Activated CD4-positive, CD25-positive, alpha-beta regulatory T cell treated with anti-CD3 and anti-CD28 coated beads, Interleukin-2, amount 50 U/mL, for 24 hours (primary cell): ENCODE measurements at places on chromosomes 3 and 15.

DNA sequence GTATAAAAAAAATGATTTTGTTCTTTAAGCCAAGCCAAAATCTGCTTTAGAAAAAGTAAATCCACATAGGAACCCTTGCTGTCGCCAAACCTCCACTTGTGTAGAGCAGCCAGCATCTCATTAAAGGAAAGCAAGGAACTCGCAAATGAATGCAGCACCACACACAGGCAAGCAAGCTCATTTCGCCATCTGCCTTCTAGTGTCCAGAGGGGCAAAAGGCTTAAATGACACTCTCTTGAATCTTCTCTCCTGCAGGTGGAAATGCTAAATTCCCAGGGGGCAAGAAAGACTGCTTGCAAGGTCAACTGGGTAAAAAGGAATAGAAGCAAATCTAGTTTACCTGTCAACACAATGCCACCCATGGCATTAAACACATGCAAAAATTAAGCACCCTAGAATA is 2.4 kb downstream of the MB21D2 start:
- no peak for ATAC-seq

GRCh38 chr3:31421314-31422048 is 111.2 kb upstream of the STT3B start:
- ATAC-seq, result no peak

DNA sequence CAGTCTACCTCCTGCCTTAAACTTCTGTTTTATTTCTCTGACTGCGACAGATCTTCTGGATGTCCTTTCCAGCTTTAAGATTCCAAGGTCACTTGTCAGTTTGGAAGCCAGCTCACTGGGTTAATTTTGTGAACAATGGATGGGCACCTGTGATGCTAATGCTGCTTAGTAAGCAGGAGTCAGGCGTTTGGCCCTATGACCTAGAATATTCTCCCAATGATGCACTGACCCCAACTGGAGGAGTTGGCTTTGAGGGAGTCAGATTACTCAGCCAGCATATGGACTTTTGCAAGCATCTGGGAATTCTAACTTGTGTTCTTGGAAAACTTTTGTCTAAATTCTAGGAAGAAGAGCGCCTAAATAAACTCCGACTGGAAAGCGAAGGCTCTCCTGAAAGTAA is 28.1 kb downstream of the HACD3 start:
- no peak for ATAC-seq

GRCh38 chr3:10468613-10469354 is 36.6 kb downstream of the ATP2B2 start:
- no peak for ATAC-seq

DNA sequence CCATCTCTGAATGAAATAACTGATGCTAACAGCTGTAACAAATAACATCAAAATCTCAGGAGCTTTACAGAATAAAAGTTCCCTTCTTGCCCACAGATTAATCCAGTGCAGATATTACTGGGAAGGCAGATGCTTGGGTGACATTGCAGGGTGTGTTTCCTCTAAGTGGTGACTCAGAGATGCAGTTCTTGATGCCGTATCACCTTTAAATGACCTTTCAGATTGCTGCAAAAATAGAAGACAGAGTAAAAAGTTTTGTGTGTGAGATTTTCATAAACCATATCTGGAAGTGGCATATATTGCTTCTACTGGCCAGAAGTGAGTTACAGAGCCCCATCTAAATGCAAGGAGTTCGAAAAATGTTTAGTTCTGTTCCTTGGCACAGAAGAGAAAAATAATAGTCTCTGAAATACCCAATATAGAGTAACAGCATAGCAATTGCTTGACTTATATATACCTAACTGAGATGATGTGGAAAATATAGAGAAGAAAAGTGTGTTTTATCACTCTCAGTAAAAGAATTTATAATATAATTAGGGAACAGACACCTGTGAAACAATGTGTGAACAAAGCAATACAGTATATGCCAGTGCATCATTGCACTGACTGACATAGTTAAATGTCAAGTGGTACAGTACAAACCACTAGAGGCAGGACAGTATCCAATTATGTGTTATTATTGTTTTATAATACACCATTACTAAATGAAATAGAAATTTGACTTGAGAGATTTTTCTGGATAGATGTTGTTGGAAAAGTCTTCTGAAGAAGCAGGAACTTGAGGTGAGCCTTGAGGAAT is 430.7 kb upstream of the CBLB start:
- peak; percentile 64 for ATAC-seq

DNA sequence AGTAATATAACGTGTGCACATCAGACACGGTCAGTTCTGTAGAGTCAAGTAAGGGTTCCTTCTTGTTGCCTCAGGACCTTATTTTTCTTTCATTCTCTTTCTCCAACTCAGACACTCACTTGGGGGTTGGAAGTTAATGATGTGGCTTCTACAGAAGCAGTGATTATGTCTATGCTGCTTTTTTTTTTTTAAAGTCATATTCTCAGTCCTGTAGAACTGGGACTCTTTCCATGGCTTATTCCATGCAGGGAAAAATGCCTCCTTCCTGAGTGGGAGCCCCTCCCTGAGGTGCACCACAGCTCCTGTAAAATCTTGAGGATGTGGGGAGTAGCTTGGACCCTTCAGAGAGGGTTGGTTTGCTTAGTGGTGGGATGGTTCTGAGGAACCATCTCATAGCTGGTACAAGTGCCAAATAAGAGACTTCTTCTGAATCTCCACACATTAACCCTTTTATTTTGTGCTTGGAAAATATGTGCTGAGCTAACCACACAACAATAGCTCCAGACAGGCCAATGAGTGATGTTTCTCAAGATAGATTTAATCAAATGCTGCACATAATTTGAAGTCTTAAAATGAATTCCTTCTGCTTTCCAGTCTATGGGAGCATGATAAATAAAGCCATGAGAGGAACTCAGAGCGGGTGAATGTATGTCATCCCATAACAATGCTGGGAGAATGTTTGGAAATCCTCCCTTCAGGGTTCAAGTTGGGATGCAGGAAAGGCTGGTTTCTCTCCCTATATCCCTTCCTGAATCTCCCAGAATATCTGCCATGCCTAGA is 23.3 kb upstream of the FSTL1 start:
- ATAC-seq, result no peak

GRCh38 chr15:90545095-90545494 is 15.4 kb downstream of the CRTC3 start:
- ATAC-seq, result peak; percentile 72

- ATAC-seq, result no peak
These were observed 51.4 kb downstream of the NCEH1 start for GRCh38 chr3:172659246-172660002.

- no peak for ATAC-seq
These were observed 283.8 kb downstream of the RAP2B start for GRCh38 chr3:153445817-153446216.

- ATAC-seq, result no peak
These were observed 277.9 kb upstream of the LMCD1 start for GRCh38 chr3:8223766-8224165.

DNA sequence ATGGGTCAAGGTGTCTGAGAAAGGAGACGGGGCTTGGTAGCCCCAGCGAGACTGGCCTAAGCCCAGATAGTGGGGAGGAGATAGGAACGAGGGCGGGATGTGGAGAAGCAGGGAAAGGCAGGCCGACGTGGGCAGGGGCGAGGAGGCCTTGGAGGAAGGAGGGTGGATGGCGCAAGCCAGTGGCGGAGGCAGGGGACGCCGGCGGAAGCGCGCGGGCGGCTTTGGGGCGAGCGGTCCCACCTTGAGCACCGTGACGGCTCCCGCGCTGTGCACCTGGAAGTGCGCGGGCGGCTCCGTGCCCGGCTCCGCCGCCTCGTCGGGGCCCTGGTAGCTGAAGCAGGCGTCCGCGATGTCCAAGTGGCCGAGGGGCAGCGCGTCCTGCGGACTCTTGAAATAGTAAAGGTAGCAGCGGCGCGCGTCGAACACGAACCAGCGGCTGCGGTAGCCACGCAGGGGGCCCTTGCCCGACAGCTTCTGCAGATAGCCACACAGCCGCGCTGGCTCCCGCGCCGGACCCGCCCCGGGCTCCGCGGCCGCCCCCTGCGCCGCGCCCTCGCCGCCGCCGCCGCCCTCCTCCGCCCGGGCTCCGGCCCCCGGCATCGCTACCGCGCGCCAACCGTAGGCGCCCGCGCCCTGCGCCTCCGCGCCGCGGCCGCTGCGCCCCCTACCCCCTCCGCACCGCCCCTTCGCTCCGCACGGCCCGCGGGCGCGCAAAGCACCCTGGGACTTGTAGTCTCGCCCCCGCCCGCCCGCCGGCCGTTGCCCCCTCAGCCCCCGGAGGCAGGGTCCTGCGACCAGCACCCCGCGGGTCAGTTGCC is at the start of gene TBC1D2B:
TSS of gene TBC1D2B (minus strand) at position 659 of the 818 bp plus-strand sequence. CDS start at position 600, 59 bp downstream.
- peak; percentile 92 for ATAC-seq

DNA sequence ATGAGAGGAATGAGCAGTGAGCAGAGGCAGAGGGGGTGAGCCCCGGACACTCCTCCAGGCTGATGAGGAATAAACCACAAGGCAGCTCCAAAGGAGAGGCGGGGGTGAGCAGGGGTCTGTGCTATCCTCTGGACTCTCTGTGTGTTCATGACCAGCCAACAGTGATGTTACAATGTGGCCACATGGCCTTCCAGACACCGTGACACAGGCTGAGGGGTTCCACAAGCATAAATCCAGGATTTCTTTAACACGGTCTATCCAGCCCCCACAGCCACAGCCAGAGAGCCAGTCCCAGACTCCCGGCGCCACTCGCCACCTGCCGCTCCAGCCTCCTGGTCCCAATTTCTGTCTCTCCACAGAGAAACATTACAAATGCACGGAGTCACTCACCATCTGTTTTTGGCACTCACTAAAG is 24.4 kb downstream of the XXYLT1 start:
- no peak for ATAC-seq

GRCh38 chr3:146472611-146473010 is 3.2 kb upstream of the PLSCR2 start:
- ATAC-seq, result no peak

GRCh38 chr15:70424937-70425411 is 327.3 kb upstream of the TLE3 start:
- peak; percentile 51 for ATAC-seq

DNA sequence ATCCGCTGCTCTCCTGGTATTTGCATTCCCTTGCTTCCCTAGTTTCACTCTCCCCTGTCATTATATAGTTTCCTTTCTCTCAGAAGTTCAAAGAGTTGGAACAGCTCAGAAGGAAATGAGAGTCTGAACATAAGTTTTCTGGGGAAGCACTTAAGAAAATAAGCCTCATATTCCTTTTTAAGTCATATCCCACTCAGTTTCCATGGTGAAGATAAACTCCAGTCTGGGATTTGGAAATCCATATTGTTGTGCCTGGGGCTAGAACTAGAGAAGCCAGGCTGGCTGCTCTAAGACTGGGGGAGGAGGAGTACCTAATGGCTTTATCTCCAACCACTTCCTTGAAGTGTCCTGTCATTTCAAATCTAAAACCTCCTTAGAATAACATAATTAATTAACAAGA is 134.2 kb upstream of the ALCAM start:
- ATAC-seq, result no peak

DNA sequence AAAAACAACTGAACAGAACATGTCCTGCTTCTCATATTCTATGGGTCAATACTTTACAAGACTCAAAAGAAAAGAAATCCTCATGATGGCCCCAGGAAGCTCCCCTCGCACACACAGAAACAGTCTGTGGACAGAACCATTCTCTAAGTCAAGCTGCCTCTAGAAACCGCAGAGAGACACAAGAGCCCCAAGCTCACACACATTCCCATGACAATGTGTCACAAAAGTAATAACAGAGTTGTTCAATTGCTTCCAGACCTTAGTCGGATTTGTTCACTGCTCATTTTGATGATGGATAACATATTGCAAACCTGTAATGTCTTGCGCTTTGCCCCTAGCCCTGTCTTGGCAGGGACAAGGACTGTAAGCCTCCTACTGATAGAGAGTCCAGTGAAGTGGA is 60.9 kb downstream of the UMPS start:
- no peak for ATAC-seq

- no peak for ATAC-seq
These were observed 25.4 kb upstream of the MRPS22 start for GRCh38 chr3:139318431-139318816.

DNA sequence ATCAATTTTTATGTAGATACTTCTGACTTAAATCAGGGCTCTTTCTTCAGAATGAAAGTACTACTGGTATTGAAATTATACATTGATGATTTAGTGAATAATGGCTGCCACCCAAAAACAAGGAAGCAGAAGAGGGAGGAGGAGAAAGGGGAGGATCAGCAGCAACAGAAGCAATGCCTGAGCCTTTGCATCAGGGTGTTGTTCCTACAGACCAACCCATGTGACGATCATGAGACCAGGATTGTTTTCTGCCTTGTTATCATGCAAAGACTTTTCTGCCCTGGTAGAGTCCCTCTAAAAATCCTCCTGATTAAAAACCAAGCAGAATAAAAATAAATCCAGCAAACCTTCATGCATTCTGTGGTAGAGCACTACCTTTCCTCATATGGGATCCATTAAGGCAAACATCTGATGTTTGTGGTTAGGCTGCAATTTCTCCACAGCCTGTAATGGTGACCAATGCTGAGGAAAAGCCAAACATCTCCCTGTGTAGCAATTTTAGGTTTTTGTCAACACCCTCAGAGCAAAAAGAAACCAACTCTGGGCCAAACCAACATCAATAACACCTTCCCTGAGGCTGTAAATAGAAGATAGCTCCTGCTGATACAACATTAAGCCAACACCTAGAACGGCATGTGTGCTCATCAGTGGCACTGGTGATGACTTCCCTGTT is 191.7 kb downstream of the ATP8B4 start:
- ATAC-seq, result no peak

- ATAC-seq, result no peak
These were observed 169.9 kb upstream of the TSC22D2 start for GRCh38 chr3:150238048-150238802.

- ATAC-seq, result no peak
These were observed 103.8 kb upstream of the CFAP20DC start for GRCh38 chr3:59153648-59154047.

GRCh38 chr15:59642351-59642750 is 15.0 kb downstream of the GTF2A2 start:
- no peak for ATAC-seq

DNA sequence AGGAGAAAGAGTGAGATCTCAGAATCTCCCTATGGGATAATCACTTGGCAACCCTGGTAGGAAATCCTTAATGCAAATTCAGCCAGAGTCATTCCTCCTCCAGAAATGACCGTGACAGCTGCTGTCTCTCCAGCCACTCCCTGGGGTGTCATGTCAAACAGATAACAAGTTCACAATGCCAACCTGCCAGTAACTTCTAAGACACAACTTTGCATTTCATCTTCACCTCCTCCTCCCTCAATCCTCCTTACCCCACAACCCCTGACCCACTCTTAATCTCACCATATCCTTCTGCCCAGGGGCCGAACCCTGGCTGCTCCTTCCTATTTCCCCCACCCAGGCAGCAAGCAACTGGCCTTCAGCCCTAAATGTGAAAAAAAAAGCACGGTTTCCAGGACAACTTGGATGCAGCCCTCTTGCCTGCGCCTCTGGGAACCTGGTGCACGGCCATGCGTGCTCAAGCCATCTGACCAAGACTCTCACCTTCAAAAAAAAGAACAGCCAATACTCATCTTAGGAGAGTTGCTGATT is 166.0 kb downstream of the NTRK3 start:
- no peak for ATAC-seq

DNA sequence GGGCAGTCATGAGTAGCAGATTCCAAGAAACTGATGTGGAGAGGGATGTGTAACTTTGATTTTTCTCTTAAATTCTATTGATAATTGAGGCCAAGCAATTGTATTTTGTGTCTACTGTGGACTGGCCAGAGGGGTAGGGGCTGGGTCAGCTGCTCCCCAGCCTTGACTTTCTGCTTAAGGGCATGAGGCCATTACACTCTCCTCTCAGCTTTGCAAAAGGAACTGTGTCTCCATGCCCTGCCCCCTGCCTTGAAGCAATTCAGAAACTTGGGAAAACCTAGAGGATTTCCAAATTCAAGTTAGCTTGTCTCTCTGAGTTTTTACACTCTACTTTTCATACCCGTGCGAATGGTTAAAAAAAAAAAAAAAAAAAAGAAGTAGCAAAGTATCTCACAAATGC is 38.6 kb downstream of the ONECUT1 start:
- no peak for ATAC-seq

- ATAC-seq, result no peak
These were observed 50.3 kb downstream of the EMC4 start for GRCh38 chr15:34275154-34275553.
